ENCODE measurements at places on chromosomes 6 and 20. TPM values are rescaled to one million over a fixed set of nuclear protein-coding genes. Genes with fewer than 3 reads are reported as not detected.

- no peaks in the 10 kb centered on the region for H3K4me1 ChIP-seq
- H3K27ac ChIP-seq, result no peak overlapping the region
- no peaks in the 10 kb centered on the region for H3K27me3 ChIP-seq
- DNase-seq, result no peak
Measured at GRCh38 chr6:162625846-162626540, 101.6 kb downstream of the PRKN start.

Gene OLIG3
- not detected for total RNA-seq

DNA sequence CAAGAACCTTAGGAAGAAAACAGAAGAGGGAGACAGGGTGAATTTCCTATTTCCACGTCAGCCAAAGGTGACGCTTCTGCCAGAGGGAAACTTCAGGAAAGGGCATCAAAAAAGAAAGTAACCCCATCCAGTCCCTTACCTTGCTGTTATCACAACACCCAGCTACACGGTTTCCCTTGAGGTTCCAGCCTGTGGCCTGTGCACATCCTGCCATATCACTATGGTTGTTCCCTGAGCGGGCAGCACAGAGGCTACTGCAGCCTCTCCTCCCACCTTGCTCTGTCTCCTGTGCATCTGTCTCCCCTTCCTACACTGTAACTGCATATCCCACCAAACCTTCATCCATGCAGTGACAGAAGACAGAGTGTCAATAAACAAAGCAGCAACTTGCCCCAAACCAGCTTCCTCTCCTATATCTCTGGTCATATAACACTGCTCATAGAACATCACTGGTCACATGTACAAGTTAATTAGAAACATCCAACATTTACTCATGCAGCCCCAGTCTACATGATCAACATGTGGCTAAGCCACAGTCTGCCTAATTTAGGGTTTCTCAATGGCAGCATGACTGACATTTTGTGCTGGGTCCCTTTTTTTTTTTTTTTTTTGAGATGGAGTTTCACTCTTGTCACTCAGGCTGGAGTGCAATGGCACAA lies 54.7 kb downstream of the GFOD1 start:
- peaks cover 70% of the 10 kb centered on the region for H3K4me1 ChIP-seq
- DNase-seq, result no peak
- no peak overlapping the region for H3K4me3 ChIP-seq
- H3K36me3 ChIP-seq, result peaks cover 13% of the 10 kb centered on the region

Gene TBX18
- total RNA-seq, result not detected

GRCh38 chr20:48158014-48158413 lies 372.7 kb upstream of the SULF2 start:
- no peak for DNase-seq
- no peaks in the 10 kb centered on the region for H3K36me3 ChIP-seq
- no peaks in the 10 kb centered on the region for H3K4me1 ChIP-seq

Gene RBL1
- total RNA-seq, result 39.5 TPM

- no peaks in the 10 kb centered on the region for H3K36me3 ChIP-seq
- no peak overlapping the region for H3K27ac ChIP-seq
- peaks cover 15% of the 10 kb centered on the region for H3K27me3 ChIP-seq
- H3K4me1 ChIP-seq, result peaks cover 4% of the 10 kb centered on the region
- H3K4me3 ChIP-seq, result no peak overlapping the region
Measured at GRCh38 chr6:31375699-31376098, 18.7 kb upstream of the HLA-B start.

Gene NRSN1
- total RNA-seq, result not detected

DNA sequence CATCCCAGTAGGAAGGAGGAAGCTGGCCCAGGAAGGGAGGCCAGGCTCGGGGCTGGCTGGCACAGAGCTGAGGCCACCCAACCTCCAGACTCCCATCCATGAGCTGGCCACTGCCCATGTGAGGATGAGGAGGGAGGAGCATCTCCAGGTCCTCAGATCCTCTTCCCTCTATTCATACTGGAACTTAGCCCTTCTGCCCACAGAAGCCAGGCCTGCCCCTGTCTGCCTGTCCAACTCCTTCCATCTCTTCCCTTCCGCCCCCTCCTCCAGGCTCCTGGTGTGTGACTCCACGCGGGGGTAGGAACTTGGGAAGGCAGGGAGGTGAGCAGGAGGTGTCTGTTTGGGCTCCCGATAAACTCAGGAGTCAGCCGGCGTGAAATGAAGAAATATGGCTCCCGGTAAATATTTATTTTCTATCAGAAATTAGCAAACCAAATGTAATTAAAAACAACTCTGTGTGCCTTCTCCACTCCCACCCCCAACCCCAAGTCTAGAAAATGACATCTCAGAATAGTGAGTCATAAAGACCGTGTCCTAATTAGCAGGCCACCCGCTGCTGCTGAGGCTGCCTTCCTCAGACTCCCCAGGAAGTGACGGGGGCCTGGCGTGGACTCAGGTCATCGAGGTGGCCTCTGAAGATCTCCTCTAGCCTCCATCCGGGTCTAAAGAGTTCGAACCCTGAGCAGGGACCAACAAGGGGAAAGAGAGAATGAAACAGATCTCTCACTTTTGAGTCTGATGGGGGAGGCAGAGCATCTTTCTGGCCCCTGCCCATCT lies 81.9 kb downstream of the MDGA1 start:
- no peaks in the 10 kb centered on the region for H3K27me3 ChIP-seq
- peaks cover 17% of the 10 kb centered on the region for H3K4me1 ChIP-seq
- no peak overlapping the region for H3K27ac ChIP-seq

- H3K27ac ChIP-seq, result peak overlapping the region; percentile 13
- peaks cover 20% of the 10 kb centered on the region for H3K4me1 ChIP-seq
- no peak overlapping the region for H3K4me3 ChIP-seq
- peaks cover 27% of the 10 kb centered on the region for H3K36me3 ChIP-seq
- DNase-seq, result peak; percentile 24
Measured at GRCh38 chr20:44509762-44510161, 12.1 kb downstream of the SERINC3 start.

GRCh38 chr6:75819776-75820487 lies 70.9 kb downstream of the MYO6 start:
- H3K27me3 ChIP-seq, result peaks cover 7% of the 10 kb centered on the region
- H3K27ac ChIP-seq, result no peak overlapping the region

Gene ZBP1
- total RNA-seq, result 0.30 TPM

DNA sequence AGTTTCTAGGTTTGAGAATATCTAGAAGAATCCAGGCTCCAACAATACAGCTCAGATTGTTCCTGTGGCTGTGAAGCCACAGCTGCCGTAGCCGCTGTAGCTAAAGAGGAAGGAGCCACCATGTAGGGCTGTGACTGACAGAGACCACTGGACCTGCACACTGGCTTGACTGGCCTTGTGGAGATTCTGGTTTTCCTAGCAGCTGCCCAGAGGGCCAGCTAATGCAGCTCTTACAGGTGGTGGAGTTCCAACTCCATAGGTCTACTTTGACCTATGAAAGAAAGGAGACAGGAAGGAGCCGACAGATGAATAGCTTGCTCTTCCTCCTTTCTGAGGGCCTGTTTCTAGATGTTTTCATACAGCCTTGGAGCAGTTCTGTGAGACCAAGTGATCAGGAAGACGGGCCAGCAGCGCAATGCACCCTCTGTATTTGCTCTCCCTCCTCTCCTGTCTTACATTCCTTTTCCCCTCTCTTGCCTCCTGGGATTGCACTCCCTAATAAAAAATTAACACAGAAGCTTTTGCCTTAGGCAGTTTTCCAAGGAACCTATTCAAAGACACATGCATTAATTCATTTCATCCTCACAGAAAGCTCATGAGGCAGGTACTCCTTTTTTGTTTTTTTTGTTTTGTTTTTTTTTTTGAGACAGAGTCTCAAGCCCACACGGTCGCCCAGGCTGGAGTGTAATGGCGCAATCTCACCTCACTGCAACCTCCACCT lies 51.8 kb upstream of the MYB start:
- no peaks in the 10 kb centered on the region for H3K27me3 ChIP-seq
- H3K36me3 ChIP-seq, result peaks cover 3% of the 10 kb centered on the region
- peak; percentile 45 for DNase-seq

Data from activated CD4-positive, alpha-beta T cell treated with anti-CD3 and anti-CD28 coated beads for 36 hours (primary cell).